ENCODE measurements at places on chromosomes 5 and 9.

- DNase-seq, result no peak
These were observed 561.1 kb downstream of the KCTD16 start for GRCh38 chr5:144731786-144732185.

- DNase-seq, result no peak
These were observed 7.9 kb upstream of the SYNPO start for GRCh38 chr5:150632305-150633160.

GRCh38 chr5:16550316-16550952, 66.4 kb downstream of the RETREG1 start:
- no peak for DNase-seq

GRCh38 chr9:131382850-131383729, 10.8 kb upstream of the PRRC2B start:
- no peak for DNase-seq

DNA sequence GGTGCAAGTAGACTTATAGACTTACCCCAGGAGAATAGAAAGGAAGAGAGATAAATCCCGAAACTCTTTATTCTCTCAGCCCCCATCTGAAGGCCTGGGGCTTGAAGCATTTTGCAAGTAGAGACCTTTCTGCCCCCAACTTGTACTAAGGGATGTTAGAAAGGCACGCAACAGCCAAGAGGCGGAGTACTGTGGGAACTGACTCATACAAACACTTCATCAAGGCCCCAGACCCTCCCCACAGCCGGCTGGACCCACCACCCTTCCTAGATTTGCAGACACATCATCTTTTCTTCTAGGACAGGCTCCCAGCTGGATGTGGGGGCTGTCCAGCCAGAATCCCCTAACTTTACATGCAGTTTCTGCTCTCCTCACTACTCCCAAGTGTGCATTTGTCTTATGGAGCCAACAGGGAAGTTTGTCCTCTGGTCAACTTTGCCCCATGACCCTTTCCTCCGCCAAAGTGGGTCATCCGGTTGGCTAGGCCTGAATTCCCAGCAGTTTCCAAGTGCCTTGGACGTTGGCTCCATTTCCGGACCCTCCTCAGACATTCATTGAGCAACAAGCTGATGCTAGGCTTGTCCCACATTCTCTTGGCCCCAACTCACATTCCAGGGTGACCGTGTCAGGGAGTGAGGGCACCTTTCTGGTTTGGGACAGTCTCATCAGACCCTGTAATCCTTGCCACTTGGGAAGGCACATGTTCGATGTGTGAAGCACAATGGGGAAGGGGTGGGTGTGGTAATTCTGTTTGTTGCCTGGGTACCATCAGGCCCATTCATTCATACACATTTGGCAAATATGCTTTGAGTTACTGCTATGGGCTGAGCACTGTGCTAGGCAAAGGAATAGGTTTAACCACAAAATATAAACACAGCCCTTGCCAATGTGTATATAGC, 64.6 kb downstream of the ABLIM3 start:
- DNase-seq, result no peak

- DNase-seq, result no peak
These were observed 67.4 kb downstream of the CTSL start for GRCh38 chr9:87793292-87793691.

DNA sequence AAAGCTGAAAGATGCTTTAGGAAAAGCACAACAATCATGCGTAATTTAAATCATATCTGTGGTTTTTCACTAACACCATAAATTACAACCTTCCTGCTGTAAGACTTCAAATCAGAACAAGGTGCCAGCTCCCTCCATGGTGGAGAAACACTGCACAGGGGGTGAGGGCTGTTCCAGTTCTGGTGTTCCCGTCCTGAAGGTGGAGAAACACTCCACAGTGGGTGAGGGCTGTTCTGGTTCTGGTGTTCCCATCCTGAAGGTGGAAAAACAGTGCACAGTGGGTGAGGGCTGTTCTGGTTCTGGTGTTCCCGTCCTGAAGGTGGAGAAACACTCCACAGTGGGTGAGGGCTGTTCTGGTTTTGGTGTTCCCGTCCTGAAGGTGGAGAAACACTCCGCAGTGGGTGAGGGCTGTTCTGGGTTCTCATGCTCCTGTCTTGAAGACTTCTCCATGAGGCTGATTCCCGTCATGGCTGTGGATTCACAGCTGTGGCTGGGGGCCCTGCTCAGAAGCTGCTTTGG, 12.9 kb downstream of the PLEKHG4B start:
- DNase-seq, result no peak

DNA sequence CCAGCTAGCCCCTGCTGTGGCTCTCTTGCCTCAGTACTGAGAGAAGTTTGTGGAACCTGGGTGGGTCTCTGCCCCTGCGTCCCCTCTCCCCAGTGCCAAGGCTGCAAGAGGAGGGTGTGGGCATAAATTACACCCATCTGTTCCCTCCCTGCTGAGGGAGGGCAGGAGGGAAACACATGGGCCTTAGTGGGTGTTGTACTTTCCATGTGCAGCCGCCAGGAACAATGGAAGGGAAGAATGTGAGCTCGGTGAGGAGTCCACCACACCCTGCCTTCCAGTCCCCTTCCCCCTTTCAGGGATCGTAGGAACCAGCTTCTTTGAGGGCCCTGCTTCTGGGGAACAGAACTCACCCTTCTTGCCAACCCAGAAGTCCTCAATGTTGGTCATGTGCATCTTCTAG, 138.2 kb upstream of the KLF4 start:
- no peak for DNase-seq

- no peak for DNase-seq
These were observed 97.2 kb upstream of the BASP1 start for GRCh38 chr5:17120209-17120608.

DNA sequence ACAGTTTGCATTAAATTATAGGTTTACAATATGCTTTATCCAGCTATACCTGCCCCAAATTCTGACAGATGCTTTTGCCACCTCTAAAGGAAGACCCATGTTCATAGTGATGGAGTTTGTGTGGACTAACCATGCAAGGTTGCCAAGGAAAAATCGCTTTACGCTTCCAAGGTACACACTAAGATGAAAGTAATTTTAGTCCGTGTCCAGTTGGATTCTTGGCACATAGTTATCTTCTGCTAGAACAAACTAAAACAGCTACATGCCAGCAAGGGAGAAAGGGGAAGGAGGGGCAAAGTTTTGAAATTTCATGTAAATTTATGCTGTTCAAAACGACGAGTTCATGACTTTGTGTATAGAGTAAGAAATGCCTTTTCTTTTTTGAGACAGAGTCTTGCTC, 41.0 kb downstream of the FXN start:
- DNase-seq, result no peak

DNA sequence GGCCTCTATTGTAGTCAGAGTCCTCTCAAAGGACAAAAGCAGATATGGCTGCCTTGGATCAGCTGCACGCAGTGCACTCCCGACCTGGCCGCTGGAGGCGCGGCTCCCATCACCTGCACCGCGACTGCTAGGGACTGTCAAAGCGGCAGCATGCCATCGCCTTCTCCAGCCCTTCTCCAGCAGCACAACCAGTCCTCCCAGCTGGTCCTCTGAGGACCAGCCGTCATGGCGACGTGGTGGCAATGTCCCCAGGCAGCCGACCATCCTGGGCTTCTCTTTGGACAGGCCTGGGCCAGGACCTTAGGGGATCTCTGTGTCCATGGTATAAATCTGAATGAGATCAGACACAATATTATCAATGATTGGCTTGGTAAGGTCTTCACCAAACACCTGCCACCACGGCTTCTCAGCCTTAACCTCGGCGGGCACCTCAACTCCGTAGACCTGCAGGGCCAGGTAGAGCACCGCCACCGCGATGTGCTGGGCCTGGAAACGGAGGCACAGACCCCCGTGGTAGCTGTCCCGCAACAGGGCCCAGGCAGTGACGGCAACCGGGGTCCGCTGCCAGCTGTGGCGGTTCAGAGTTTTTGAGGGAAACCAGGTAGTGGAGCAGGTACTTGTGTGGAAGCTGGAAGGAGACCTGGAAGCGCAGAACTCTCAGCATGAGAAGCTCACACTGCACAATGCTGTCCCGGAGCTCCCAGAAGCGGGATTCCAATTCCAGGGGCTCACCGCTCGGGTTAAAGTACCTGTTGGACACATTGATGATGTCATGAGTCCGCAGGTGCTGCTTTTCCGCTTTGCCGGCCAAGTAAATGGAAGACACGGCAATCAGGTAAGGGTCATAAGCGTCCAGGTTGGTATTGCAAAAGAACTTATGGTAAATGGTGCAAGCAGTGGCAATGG, 8.5 kb downstream of the DUSP1 start:
- no peak for DNase-seq

- no peak for DNase-seq
These were observed 26.6 kb downstream of the PCDHAC2 start for GRCh38 chr5:140992828-140993227.

DNA sequence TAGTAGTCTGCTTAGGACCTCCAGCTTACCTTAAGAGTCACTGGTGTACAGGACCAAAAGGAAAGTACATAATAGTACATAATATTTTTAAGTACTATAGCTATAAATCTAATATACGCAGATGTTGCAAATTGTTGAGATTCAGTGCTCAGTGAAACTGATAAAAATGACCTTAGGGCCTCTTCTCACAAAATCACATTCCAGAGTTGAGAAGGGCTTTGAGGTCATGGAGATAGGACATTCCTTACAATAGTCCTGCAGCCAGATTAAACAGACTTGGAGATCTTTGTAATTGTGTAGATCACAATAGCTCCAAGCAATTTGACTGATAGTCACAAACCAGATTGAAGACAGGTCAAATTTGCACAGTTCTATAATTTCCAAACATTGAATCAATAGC, 37.7 kb upstream of the PCSK1 start:
- DNase-seq, result no peak
